ENCODE measurements at places on chromosomes 2 and 18.

DNA sequence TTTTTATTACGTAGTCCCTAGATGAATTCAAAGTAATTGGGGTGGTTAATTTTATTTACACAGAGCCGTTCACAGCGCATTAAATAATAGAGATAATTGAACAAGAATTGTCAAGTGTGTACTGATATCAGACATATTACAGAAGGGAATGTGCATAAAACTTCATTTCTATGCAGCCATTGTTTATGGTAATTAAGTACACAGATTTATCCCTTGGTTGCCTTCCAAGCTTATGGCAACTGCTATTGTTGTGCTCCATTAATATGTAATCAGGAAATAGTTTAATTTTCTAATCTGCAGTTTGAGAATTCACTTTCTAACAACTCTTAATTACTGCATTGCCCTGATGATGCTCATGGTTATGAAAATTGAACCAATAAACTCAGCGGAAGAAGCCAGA is 47.3 kb upstream of the OTX1 start:
- no peak for DNase-seq

- DNase-seq = peak; percentile 35
Measured at GRCh38 chr2:201261471-201261870, 1.1 kb downstream of the CASP8 start.

- no peak for DNase-seq
Measured at GRCh38 chr18:46061387-46061786, 10.7 kb downstream of the PSTPIP2 start.

DNA sequence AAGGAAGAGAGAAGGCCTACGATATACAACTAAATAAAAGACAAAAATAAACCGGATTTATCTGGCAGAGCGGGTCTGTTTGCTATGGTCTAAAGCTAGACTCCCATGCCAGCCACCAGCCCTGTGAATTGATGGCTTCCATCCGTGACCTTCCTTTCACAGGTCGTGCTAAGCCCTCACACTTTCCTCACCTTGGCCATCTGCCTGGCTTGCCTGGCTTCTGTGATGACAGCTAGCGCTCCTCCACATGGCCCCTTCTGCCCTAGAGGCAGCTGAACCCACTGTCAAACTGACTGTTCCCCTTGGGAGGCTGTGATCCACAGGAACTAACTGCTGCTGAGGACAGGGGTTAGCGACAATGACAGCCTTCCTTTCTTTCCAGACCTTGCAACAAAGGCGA is 32.5 kb downstream of the GAREM1 start:
- no peak for DNase-seq

- no peak for DNase-seq
Measured at GRCh38 chr18:47983946-47984345, 53.5 kb upstream of the SMAD2 start.

DNA sequence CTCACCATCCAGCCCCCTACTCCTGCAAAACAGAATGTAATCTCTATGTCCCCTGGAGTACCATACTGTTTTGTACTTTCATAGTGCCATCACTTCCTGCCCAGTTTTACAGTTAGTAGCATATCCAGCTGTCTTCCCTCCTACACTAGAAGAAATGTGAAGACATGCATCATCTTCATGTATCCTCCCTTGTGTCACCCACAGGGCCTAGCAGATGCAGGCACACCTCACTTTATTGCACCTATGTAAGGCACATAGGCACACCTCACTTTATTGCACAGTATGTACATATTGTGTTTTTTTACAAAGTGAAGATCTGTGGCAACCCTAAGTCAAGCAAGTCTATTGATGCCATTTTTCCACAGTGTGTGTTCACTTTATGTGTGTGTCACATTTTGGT is 12.0 kb downstream of the DNAJC27 start:
- DNase-seq = no peak

Data from activated CD4-positive, alpha-beta T cell treated with anti-CD3 and anti-CD28 coated beads, Interleukin-2, amount 50 U/mL, for 4 hours (primary cell).